Activated CD4-positive, alpha-beta T cell treated with anti-CD3 and anti-CD28 coated beads, Interleukin-2, amount 10 ng/mL, durations not matched to agents 7 days and 5 days (primary cell): ENCODE measurements at places on chromosomes 3 and 15. TPM values are rescaled to one million over a fixed set of nuclear protein-coding genes. Genes with fewer than 3 reads are reported as not detected.

Gene ZNF35
- total RNA-seq = 1.8 TPM

Gene FAM174B
- 6.0 TPM for total RNA-seq

Gene CISH
- 308 TPM for total RNA-seq

Gene ANKRD34C
- not detected for total RNA-seq

Gene TLR9
- total RNA-seq = 0.65 TPM

Gene GYG1
- total RNA-seq = 32.6 TPM

GRCh38 chr3:129663930-129664646 lies 57.6 kb upstream of the PLXND1 start:
- DNase-seq = no peak
- H3K27me3 ChIP-seq = no peaks in the 10 kb centered on the region
- H3K4me3 ChIP-seq = no peak overlapping the region
- no peak overlapping the region for H3K27ac ChIP-seq
- peaks cover 1% of the 10 kb centered on the region for H3K36me3 ChIP-seq

DNA sequence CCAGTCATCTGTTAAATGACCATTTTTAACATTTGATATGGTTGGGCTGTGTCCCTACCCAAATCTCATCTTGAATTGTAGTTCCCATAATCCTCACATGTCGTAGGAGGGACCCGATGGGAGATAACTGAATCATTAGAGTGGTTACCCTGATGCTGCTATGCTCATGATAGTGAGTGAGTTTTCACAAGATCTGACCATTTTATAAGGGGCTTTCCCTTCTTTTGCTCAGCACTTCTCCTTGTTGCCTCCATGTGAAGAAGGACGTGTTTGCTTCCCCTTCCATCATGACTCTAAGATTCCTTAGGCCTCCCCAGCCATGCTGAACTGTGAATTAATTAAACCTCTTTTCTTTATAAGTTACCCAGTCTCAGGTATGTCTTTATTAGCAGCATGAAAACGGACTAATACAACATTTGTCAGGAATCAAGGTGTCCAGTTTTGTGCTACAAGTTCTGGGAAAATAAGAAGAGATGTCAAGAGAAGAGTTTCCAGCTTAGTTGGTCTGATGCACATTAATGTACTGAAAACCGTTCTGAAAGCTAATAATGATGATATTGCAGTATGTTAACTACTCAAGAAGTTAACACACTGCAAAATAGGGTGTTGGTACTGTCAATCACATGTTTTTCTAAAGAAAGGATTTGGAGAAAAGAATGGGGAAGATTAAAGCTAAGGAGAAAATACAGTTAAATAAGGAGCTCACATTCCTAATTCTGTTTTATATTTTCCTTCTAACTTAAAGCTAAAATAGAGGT lies 67.9 kb downstream of the ATP8B4 start:
- H3K4me3 ChIP-seq = no peak overlapping the region
- H3K36me3 ChIP-seq = no peaks in the 10 kb centered on the region
- peaks cover 2% of the 10 kb centered on the region for H3K27me3 ChIP-seq
- H3K27ac ChIP-seq = no peak overlapping the region
- H3K4me1 ChIP-seq = peaks cover 5% of the 10 kb centered on the region
- DNase-seq = no peak

DNA sequence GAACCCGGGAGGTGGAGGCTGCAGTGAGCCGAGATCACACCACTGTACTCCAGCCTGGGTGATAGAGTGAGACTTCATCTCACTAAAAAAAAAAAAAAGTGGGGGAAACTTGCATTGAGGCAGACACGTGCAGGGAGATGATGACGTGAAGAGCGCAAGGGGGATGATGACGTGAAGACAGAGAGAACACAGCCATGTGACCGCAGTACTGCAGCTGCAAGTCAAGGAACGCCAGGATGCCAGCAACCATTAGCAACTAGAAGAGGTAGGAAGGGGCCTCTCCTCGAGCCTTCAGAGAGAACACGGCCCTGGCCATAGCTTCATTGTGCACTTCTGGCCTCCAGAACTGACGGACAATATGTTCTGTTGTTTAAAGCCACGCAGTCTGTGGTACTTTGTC lies 28.3 kb downstream of the RFT1 start:
- no peaks in the 10 kb centered on the region for H3K27me3 ChIP-seq
- peak overlapping the region; percentile 62 for H3K4me3 ChIP-seq
- DNase-seq = no peak

GRCh38 chr3:30672959-30673358 lies 66.6 kb downstream of the TGFBR2 start:
- no peaks in the 10 kb centered on the region for H3K27me3 ChIP-seq
- H3K4me1 ChIP-seq = peaks cover 98% of the 10 kb centered on the region
- peak overlapping the region; percentile 35 for H3K4me3 ChIP-seq
- peaks cover 98% of the 10 kb centered on the region for H3K36me3 ChIP-seq
- H3K27ac ChIP-seq = peak overlapping the region; percentile 68

GRCh38 chr3:160569894-160570652 lies 4.7 kb upstream of the KPNA4 start:
- no peak for DNase-seq
- H3K27me3 ChIP-seq = no peaks in the 10 kb centered on the region
- peaks cover 15% of the 10 kb centered on the region for H3K36me3 ChIP-seq
- H3K27ac ChIP-seq = no peak overlapping the region

DNA sequence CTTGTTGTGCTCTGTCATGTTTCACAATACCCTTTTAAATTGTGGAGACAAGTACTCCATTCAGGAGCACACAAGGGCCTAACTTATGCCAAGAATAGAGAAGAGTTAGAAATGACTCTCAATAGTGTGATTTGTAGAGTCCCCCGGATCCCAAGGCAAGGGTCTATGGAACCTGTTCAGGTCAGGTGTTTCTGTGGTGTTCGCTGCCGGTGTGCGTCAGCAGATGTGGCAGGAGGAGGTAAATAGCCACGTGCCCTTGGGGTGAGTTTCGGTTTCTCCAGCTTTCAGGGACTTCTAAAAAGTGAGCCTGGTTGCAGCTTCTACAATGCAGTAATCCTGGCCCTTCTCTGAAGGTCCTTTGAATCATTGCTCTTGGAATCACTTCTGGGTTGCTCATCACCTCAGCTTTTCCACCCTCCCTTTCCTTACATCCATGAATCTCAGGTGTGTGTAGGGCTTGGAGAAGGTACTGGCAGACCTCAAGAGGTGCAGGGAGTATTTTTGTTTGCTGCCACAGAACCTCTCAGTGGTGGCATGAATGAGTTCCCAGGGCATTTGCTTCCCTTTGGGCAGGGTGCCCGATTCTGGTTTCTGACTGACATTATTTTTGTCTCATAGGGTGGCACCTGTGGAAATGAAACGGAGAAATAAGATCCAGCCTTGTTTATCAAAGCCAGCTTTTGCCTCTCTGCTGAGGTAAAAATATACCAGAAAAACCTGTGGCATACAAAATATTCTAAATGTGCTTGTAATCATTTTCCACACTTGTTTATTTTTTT lies 7.3 kb downstream of the ST3GAL6 start:
- peaks cover 16% of the 10 kb centered on the region for H3K4me1 ChIP-seq
- no peak overlapping the region for H3K4me3 ChIP-seq
- H3K27ac ChIP-seq = peak overlapping the region; percentile 20
- no peaks in the 10 kb centered on the region for H3K36me3 ChIP-seq
- peaks cover 21% of the 10 kb centered on the region for H3K27me3 ChIP-seq
- DNase-seq = peak; percentile 36

DNA sequence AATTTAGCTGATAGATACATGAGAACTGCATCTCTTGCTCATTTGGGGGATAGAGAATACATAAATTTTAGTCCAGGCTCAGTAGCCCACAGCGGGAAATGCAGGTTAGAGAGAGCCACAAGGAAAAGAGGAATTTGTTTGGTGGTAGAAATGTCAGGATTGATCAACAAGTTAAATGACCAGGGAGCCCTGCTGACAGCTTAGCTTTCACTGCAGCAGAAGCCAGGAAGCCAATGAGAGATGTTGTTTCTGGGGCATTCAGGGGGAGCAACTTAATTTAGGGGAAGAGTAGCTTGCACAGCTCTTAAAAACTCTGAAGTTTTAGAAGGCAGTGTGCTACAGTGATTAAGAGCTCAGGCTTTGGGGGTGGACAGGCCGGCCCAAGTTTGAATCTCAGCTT lies 22.7 kb downstream of the ARHGEF26 start:
- H3K27ac ChIP-seq = no peak overlapping the region
- no peak for DNase-seq
- H3K36me3 ChIP-seq = no peaks in the 10 kb centered on the region
- peaks cover 12% of the 10 kb centered on the region for H3K27me3 ChIP-seq
- no peak overlapping the region for H3K4me3 ChIP-seq

GRCh38 chr3:128763967-128764366 lies 38.0 kb downstream of the RAB7A start:
- H3K4me3 ChIP-seq = no peak overlapping the region
- H3K4me1 ChIP-seq = peaks cover 61% of the 10 kb centered on the region
